ENCODE measurements at places on chromosomes 7 and 10.

GRCh38 chr10:87921931-87922688 lies 58.7 kb downstream of the PTEN start:
- no peak for DNase-seq

GRCh38 chr10:97685395-97685958 lies 1.6 kb downstream of the AVPI1 start:
- DNase-seq: no peak

- DNase-seq: no peak
Measured at GRCh38 chr10:98306501-98306900, 38.5 kb upstream of the LOXL4 start.

DNA sequence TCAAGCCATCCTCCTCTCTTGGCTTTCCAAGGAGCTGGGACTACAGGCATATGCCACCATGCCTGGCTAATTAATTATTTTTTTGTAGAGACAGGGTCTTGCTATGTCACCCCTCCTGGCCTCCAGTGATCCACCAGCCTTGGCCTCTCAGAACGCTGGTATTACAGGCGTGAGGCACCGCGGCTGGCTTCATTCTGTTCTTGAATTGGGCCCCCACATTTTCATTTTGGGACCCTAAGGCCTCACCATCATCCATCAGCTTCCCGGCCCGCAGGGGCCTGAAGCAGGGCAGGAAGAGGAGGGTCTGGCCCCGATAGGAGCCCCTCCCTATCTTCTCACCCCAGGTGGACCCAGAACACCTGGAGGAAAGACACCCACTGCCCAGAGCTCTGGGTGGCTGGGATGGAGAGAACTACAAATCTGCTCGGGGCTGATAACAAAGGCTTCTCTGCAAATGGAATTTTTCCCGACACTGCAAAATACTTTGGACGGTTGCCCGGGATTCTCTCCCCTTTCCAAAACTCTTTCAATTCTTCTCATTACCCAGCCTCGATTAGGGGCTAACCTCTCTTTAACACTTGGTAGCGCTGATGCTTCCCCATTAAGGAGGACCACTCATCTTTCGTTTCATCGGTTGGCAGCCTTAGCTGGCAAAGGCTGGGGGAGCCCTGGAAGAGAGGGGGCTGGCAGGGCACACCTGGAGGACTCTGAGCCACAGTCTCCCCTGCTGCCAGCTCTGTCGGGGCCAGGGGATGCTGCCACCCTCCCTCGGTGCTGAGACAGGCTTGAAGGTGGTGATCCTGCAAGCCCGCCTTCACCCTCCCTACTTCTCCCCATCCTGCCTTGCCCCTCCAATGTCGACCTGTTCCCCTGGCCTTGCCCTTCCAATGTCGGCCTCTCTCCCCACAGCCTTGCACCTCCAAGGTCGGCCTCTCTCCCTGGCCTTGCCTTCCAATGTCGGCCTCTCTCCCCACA lies 81.0 kb upstream of the GNA12 start:
- DNase-seq: no peak

DNA sequence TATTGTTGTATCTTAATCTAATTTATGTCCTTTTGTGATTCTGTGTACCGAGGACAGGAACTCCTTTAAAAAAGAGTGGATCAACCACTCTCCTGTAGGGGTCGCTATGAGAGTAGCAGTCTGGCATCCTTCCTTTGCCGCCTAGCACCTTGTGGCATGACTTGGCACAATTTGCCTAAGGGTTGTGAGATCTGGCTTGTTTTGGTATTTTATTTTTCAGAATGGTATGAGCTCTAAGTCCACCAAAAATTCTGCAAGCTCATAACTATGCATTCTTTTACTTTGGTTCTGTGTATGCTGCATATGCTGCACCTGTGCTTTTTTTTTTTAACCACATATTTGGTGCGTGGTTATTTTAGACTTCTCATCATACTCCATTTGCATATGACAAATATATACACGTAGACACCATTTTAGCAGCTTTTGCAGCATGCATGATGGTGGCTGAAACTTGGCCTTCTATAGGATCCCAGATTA lies 112.8 kb downstream of the CDK14 start:
- peak; percentile 62 for DNase-seq

DNA sequence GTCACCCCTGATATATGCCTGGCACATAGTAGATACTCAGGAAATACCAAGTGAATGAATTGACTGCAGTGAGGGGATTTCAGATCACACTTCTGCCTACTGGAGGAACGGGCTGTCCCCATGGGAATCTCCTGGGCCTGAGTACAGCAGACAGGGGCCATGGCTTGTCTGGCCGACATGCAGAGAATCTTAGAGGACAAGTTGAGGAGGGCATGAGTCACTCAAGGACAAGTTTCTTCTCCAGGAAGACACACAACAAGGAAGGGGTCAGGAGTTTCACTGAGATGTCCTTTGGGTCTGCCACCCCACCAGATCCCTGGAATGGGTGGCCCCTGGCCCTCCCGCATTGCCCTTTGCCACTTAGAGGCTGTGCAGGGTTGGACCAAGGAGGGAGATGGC lies 20.7 kb downstream of the PLPP4 start:
- DNase-seq: no peak

GRCh38 chr7:132475669-132476116 lies 100.6 kb downstream of the PLXNA4 start:
- DNase-seq: no peak

DNA sequence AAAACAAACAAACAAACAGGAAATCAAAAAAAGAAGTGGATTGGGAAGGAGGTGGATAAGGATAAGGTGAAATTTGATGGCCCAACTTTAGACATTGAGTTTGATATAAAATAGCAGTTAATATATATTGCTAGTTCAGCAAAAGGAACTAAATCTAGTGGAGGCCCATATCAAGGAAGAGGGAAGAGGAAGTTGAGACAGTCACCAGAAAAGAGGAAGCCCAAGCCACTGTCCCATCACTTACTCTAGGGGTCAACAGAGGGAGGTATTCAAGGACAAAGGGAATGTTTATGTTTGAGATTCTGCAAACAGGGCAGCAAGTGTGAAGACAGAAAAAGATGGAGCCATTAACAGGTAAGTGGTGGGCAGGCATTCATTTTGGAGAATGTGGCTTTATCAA lies 3.7 kb downstream of the LAMTOR4 start:
- no peak for DNase-seq

- DNase-seq: no peak
Measured at GRCh38 chr7:22802426-22802825, 20.2 kb downstream of the TOMM7 start.

GRCh38 chr7:42932811-42933591 lies 825 bp downstream of the MRPL32 start:
- no peak for DNase-seq

Data from COLO829 (cell line).